ENCODE measurements at places on chromosomes 11 and 22. TPM values are rescaled to one million over a fixed set of nuclear protein-coding genes. Genes with fewer than 3 reads are reported as not detected.

The TTC36 gene
- not detected for polyA plus RNA-seq

The P4HA3 gene
- not detected for polyA plus RNA-seq

The LIF gene
- polyA plus RNA-seq: 5.0 TPM

The RAB6A gene
- 34.7 TPM for polyA plus RNA-seq

The MUC5AC gene
- 77.0 TPM for polyA plus RNA-seq

The MMP1 gene
- polyA plus RNA-seq: 11.2 TPM

The RFPL2 gene
- not detected for polyA plus RNA-seq

The APOC3 gene
- not detected for polyA plus RNA-seq

The OR51A4 gene
- polyA plus RNA-seq: not detected

The PATE2 gene
- not detected for polyA plus RNA-seq

The MUC2 gene
- polyA plus RNA-seq: not detected

The DMC1 gene
- polyA plus RNA-seq: 0.46 TPM
